Stimulated activated CD4-positive, alpha-beta T cell treated with anti-CD3 and anti-CD28 coated beads, Interleukin-1b, Interleukin-23, amount 100 ng/mL, for 1 hour (primary cell): ENCODE measurements at places on chromosomes 16 and 17.

- no peak for DNase-seq
Observed at GRCh38 chr16:65961476-65962143, 404.9 kb upstream of the CDH5 start.

DNA sequence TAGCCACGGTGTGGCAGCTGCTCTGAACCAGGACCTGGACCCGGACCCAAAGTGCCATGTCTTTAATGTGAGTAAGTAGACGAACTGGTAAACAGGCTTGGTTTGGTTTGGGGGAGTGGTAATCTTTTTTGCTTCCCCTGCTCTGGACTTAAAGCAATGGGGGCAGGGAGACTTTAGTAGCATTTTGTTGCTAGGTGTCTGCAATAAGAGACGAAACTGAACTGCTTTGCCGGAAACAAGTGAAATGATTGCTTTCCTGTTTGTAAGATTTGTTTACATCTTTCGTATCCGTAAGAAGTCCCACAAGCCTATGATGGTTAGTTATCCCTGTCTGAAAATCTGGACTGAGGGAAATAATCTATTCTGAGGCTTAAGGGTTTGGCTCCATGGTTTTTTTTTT lies 21.5 kb downstream of the PRCD start:
- DNase-seq = no peak

DNA sequence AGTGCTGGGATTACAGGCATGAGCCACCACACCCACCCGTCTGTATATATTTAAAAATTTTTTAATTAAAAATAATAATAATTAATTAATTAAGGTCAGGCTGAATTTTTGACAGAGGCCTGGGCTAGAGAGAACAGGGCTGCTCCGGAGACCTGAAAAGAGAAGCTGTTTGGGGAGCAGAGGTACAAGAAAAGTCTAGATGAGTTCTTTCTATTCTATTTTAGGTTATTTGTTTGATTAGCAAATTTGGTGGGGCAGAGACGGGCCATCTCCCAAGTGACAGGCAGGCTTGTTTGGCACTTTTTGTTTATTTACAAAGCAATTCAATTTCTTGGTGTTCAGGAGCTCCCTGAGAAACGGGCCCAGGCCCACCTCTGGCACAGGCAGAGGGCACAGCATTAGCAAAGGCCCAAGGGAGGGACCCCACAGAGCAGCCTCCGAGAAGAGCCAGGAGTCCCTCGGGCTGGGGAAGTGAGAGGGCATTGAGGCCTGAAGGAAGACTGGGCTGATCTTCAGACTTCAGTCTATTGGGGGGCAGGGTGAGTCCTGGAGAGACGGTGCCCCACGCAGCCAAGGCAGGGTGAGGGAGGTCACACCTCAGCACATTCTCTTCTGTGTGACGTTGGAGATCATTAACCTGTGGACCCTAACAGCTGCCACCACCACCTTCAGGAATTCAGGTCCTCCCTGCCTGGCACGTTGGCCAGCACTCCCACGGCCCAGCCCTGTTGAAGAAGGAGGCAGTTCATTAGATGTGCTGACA lies 10.8 kb upstream of the RIPOR1 start:
- no peak for DNase-seq

GRCh38 chr16:50298591-50299507 lies 32.5 kb downstream of the ADCY7 start:
- no peak for DNase-seq

- no peak for DNase-seq
Observed at GRCh38 chr16:29702269-29702668, 23.3 kb downstream of the QPRT start.

DNA sequence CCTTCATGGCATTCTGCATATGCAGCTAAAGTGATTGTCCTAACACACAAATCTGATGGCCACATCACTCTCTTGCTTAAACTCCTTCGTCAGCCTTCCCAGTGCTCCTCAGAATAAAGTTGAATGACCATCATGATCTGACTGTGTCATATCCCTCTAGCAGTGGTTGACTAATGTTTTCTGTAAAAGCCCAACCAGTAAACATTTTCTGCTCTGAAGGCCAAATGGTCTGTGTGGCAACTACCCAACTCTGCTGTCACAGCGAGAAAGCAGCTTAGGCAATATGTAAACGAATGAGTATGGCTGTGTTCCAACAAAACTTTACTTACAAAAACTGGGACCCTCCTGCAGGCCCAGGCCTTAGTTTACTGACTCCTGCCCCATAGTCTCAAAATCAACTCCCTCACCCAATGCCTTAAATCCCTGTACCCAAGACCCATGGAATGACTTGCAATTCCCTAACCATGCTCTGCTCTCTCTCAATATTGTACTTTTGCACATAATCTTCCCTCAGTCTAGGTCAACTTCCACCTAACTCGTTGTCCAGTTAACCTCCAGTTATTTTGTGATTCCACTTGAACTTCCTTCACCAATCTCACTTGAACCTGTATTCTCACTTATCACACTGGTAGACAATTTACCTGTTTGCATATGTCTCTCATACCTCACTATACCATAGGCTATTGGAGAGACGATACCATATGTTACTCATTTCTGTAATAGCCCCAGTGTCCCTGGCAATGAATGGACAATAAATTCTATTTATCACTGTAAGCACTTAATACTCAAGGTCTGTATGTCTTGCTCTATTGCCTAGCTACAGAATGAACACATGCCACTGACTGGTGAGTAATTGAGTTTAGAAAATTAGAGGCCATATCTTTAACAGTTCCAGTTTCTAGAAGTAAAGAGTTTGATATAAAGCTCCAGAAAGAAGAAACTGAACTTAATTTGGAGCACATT lies 29.1 kb downstream of the TMEM100 start:
- no peak for DNase-seq

DNA sequence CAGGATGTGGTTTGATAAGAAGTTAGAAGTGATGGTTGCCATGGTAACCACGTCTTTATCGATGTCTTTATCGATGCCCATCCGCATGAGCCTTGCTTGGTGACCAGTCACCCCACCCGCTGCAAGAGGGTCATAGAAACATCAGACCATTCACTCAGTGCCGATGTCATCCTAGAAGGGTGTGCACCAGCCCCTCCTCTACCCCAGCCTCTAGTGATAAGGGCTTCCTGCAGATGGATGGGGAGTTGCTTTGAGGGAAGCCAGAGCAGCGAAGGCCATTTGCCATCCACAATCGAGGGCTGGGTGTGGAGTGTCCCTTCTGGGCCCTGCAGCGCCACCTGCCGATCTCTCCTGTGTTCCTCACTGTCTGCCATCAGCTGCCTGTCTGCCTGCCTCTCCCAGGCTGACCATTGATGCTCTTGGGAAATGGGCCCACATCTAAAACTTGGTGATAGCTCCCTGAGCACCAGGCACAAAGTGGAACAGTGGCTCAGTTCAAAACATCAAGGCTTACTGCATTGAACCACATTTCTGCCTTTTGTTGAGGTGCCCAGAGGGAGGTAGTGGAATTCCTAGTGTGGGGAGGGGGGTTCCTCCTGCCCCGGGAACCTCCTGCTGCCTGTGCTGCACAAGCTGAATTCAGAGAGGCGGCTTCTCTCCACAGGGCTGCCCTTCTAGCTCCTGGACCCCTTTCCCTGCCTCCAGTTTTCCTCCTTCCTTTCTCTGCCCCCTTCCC lies 8.9 kb downstream of the CALB2 start:
- DNase-seq = no peak

DNA sequence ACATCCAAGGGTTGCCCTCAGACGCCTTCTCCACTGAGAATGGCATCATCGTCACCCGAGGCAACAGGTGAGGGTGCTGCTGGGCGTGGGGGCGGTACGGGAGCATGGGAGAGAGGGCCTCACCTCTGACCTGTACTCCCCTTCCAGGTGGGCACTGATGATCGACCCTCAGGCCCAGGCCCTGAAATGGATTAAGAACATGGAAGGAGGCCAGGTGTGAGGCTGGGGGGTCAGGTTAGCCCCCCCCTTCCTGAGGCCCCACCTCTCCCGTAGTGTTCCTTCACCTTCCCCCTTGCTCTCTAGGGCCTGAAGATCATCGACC lies 16.4 kb upstream of the KDM6B start:
- no peak for DNase-seq

- no peak for DNase-seq
Observed at GRCh38 chr16:69423189-69423588, 1.2 kb upstream of the CYB5B start.

- DNase-seq = peak; percentile 30
Observed at GRCh38 chr17:66667491-66668030, 167.4 kb upstream of the CACNG5 start.

DNA sequence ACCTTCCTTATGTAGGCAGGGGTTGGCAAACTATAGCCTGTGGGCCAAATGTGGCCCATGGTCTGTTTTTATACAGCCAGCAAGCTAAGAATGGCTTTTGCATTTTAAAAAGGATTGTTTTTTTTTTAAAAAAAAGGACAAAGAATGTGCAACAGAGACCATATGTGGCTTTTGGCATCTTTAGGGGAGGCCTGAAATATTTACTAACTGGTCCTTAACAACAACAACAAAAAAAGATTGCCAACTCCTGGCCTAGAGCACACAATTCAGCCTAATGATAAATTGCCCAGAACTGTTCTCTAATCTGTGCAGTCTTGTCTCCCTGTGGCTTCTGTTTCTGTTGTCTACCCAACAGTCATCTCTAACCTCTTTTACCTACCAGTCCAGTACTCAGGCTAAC lies 67.1 kb downstream of the SSH2 start:
- no peak for DNase-seq
